GM20000 (cell line): ENCODE measurements at places on chromosomes 7 and 10.

DNA sequence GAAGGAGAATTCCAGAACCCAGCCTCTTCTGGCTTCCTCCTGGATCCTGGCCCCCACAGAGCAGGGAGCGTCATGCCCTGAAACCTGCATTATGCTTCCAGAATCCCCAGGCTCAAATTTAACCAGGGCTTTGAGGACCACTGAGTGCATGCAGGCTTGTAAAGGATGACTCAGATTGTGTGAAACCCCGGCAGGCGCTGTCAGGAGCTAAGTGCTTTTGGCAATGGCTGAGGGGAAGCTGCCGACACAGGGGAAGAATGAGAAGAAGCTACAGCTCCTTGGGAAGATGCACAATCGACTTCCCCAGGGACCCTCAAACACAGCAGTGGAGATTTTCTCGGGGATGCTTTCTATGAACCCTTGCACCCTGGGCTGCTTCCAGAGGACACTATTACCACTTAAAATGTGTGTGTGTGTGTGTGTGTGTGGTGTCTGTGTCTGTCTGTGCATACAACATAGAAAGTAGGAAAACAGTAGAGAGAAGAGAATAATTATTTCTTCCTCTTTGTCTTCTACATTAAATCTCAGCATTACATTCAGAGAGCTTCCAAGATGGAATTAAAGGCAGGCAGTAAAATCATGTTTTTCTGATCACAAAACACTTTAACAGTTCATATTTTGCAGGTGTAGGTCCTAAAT, 183.5 kb upstream of the INHBA start:
- no peak for DNase-seq

GRCh38 chr10:125118011-125118611, 42.3 kb downstream of the CTBP2 start:
- no peak for DNase-seq

- no peak for DNase-seq
Observed at GRCh38 chr7:129797214-129797789, 155.5 kb downstream of the UBE2H start.

DNA sequence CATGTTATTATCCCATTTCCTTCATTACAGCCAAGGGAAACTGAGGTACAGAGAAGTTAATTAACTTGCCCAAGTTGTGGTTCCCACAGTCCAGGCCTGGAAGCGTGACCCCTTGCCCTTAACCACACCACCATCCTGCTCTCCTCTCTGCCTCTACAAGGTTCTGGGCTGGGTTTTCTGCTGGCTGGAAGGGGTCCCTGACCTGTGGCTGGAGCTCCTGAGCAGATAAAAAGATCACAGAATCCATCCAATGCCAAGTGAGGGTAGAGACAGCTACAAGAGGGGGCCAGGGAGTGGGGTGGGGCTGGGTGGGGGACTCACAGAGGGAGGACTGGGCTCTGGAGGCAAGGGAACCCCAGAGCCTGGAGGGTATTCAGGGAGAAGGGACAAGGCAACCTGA, 9.7 kb downstream of the ASB10 start:
- DNase-seq, result peak; percentile 6

GRCh38 chr7:20226860-20227259, 9.7 kb upstream of the MACC1 start:
- no peak for DNase-seq

GRCh38 chr7:130845581-130846085, 111.6 kb upstream of the KLF14 start:
- no peak for DNase-seq

DNA sequence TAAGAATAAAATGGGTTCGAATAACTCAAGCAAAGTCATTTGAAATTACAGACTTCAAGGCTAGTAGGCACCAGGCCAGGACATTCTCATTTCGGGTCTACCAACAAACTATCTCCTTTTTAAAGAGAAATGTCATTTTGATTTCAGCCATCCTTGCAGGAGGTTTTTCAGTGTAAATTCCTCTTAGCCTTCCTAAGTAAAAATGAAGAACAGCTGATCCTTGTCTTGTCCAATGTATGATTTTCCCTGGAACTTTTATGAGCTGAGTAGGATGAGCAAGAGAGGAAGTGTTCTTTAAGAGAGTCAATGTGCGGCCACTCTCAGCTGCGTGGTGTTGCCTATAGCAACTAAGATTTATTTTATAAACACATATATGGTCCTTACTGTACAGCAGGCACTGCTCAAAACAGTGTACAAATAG, 110.1 kb downstream of the PLCE1 start:
- DNase-seq, result no peak

GRCh38 chr10:46033602-46034011, 3.2 kb upstream of the NCOA4 start:
- no peak for DNase-seq

GRCh38 chr7:137120690-137121089, 222.8 kb downstream of the PTN start:
- DNase-seq, result peak; percentile 2

DNA sequence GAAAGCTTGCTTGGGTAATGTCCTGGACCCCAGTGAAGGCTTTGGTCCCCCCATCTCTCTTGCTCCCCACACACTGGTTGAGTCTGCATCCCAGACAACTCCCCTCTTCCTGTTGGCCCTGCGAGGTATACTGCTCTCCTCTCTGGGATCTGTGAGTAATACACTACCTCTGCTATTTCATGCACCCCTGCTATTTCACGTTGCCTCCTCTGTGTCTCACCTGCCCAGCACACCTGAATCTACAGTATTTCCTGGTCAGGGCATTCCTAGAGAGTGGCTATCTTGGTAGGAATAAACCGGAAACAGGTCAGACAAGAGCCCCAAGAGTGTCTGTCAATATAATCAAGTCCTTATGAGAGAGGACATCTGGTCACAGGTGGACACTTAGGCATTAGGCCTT, 114.3 kb upstream of the ODAD2 start:
- DNase-seq, result no peak

- DNase-seq, result no peak
Observed at GRCh38 chr7:151385626-151386300, 24.1 kb downstream of the WDR86 start.

DNA sequence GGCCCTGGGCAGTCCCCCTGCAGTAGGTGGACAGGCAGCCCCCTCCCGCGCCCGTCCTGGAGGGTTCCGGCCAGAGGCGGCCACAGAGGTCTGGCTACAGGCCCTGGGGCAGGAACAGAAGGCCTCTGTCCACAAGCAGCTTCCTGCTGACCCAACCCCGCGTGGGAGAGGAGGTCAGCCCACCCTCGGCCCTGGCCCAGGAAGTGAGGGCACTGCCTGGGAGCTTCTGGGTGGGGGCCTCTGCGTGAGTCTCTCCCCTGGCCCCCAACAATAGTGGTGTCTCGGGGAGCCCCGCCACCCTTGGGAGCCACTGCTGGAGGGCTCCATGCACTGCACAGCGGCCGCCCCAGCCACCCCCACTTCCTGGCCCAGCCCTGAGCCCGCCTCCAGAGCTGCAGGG, 4.7 kb downstream of the MICALL2 start:
- DNase-seq, result no peak

GRCh38 chr7:115965796-115966475, 64.6 kb downstream of the TFEC start:
- DNase-seq, result no peak

DNA sequence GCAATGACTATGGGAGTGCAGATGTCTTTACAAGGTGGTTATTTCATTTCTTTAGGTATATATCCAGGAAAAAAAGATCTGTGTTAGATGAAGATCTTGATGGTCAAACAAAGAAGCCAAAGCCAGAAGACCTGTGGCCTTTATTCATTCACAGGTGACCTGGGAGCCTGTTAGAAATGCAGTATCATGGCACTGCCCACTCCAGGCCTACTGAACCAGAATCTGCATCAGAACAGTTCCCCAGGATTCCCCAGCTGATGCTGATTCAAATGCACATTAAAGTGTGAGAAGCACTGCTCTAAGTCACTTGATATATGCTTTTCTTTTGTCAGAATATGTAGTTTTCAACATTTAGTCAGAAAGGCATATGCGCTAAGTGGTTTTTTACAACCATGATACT, 251.1 kb downstream of the IPMK start:
- DNase-seq, result no peak

GRCh38 chr10:111281516-111281915, 204.7 kb downstream of the ADRA2A start:
- no peak for DNase-seq
